ENCODE measurements at places on chromosomes 5 and 9. TPM values are rescaled to one million over a fixed set of nuclear protein-coding genes. Genes with fewer than 3 reads are reported as not detected.

- no peak for DNase-seq
Measured at GRCh38 chr9:112764837-112765236, 14.3 kb downstream of the SNX30 start.

DNA sequence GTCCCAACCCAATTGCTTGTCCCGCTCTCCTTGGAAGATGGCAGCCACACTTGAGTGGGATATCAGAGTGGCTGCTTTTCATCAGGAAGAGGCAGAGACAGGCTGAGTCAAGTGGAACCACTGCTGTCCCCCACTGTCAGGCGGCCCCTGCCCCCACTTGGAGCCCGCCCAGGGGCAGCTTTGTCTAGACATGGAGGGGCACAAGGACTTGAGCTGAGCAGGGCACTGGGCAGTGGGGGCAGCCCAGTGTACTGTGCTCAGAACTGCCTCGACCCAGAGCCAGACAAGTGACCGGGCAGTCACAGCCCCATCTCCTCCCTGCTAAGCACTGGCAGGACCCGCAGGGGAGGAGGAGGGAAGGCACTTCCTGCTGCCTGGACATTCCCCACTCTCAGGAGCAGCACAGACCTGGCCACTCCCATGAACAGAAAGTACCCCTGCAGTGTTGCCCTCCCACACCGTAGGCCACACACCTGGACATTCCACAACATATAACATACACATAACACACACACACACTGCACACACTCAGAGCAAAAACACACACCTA, 91.0 kb downstream of the MRPL36 start:
- DNase-seq: no peak

DNA sequence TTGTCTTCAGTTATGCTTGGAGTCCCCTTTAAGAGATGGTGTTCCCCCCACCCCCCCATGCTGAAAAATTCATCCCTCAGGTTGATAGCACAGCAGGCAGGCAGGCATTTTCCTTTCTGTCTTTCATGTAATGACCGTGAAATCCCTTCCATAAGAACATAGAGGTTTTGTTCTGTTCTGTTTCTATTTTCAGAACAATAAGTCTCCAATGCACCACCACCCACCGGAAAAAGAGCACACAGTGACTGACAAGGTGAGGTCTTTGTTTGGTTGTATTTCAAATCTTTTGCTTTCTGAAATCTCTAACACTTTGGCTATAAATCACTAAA, 52.4 kb downstream of the DMRT2 start:
- DNase-seq: no peak

- no peak for DNase-seq
Measured at GRCh38 chr5:133421394-133421793, 190.9 kb downstream of the FSTL4 start.

- DNase-seq: no peak
Measured at GRCh38 chr9:135562235-135562745, 734 bp downstream of the PAEP start.

DNA sequence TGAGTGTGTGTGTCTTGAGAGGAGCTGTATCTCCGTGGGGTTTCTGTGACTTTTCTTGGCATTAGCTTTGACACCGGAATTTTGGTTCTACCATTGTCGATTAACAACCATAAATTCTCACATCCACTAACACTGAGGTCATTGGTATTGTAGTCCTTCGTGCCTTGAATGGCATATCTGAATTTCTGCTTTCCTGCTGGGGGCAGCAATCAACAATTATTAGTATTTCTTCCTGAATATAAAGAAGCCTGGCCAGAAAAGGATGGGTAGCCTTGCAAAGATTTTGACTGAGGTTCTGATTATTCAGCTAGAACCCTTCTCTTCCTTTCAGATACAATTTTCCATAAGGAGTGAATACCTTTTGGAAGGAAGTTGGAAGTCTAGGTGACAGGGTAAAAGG, 33.5 kb upstream of the SHOC1 start:
- no peak for DNase-seq

DNA sequence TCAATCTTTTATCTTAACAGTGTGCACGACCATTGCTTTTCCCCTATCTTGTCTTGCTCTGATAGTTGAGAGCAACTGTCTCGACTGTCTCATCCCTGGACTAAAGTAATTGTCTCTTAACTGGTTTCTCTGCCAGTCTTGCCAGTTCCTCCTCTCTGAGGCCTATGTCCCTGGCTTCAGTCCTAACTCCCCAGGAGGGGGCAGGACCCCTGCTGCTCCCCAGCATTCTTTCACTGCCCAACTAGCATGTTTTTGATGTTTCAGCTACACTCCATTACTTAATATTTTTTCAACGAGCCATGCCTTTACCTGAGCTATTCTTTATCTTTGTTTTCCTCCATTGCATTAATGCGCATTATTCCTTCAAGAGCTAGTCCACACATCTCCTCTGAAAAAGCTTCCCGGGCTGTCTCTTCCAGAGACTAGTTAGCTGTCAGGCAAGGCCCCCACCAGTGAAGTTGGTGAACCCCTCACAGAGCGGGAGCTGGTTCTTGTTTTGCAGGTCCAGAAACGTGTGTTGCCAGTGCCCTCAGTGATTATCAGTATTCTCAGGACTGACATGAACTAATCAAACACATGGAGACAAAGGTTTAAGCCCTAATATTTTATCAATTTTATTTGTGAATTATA, 291.7 kb upstream of the KCNN2 start:
- DNase-seq: no peak

ANKRD20A1 gene
- total RNA-seq: 1.9 TPM

DNA sequence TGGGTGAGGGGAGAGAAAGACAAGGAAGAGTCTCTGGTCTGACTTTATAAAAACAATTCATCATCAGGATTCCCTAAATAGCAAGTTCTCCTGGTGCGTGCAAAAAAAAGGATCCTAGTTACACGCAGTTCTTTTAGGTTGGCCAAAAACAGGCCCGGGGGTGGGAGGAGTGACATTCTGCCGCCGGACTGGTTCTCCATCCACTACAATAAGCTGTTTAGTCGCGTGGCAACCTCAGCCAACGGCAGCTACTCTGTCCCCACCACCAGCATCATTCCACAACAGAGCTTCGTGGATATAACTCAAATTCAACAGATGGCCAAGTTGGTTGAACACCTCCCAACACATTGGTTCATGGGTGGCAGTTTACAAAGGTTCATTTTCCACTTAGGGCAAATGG, 2.9 kb upstream of the FAM163B start:
- no peak for DNase-seq

DNA sequence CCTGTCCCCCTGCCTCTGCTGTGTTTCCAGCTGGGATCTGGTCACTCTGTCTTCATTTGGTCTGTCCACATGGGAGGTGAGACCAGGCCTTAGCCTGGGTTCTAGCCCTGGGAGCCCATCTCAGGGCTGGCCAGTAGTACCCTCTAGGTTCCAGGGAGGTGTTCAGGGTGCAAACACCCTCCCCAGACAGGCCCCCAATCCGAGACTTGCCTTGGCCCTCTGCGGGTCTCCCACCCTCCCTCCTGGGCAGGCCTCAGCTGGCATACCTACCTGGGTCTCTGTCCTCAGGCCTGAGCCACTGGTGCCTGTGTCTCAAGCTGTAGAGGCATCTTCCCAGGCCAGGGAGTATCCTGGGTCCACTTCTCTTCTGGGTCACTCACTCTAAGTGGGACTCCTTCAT, 925 bp upstream of the SAPCD2 start:
- no peak for DNase-seq

GRCh38 chr5:124285071-124285470, 461.4 kb downstream of the ZNF608 start:
- DNase-seq: no peak

GRCh38 chr5:158139161-158139560, 280.2 kb upstream of the CLINT1 start:
- no peak for DNase-seq

DNA sequence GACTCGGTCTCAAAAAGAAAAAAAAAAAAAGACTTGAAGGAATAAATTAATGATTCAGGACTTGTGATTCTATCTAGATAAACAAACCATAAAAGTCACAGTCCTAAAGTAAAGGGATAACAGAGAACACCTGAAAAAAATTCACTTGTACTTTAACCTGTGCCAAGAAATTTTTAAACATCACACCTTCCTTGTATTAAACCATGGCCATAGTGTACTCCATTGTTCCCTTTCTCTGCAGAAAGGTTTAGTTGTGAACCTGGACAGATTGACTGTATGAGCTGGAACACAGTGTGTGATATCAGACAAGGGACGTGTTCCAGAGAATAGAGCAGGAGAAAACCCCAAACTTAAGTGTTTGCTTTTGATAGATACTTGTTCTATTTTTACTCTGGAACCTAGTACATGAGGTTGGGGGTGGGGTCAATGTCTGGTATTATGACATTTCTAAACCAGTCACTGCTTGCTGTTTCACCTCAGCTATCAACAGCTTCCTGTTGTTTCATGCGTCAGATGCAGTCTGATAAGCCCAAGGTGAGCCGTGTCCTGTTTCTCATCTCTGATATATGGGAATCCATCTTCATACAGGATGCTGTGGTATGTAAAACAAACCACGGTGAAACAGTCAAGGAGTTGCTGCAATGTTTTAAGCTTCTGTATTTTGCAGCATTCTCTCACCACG, 62.5 kb upstream of the ITGA1 start:
- DNase-seq: no peak

ERCC8 gene
- total RNA-seq: 14.4 TPM

- DNase-seq: no peak
Measured at GRCh38 chr5:77645158-77645994, 6.9 kb upstream of the OTP start.
